ENCODE measurements at places on chromosomes 3 and 15. TPM values are rescaled to one million over a fixed set of nuclear protein-coding genes. Genes with fewer than 3 reads are reported as not detected.

DNA sequence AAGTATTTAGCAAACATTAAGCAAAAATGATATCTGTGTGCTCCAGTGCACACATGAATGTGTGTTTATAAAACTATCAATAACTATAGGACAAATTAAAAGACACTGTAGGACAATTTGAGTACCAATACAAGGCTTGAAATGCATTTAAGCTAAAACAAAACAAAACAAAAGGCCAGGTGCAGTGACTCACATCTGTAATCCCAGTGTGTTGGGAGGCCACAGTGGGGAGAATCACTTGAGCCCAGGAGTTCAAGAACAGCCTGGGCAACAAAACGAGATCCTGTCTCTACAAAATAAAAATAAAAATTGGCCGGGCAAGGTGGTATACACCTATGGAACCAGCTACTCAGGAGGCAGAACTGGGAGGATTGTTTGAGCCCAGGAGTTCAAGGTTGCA is 50.7 kb downstream of the CSNK1G1 start:
- peak; percentile 4 for DNase-seq

NIPA2 gene
- 58.5 TPM for total RNA-seq

DNA sequence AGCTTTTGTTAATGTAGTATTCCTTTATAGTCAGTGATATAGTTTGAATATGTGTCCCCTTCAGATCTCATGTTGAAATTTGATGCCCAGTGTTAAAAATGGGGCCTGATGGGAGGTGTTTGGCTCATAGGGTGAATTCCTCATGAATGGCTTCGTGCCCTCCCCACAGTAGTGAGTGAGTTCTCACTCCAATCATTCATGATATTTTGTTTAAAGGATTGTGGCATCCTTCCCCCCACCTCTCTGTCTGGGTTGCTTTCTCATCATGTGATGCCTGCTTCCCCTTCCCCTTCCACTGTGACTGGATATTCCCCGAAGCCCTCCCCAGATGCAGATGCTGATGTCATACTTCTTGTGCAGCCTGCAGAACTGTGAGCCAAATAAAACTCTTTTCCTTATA is 649.8 kb upstream of the NR2F2 start:
- DNase-seq, result no peak

DNA sequence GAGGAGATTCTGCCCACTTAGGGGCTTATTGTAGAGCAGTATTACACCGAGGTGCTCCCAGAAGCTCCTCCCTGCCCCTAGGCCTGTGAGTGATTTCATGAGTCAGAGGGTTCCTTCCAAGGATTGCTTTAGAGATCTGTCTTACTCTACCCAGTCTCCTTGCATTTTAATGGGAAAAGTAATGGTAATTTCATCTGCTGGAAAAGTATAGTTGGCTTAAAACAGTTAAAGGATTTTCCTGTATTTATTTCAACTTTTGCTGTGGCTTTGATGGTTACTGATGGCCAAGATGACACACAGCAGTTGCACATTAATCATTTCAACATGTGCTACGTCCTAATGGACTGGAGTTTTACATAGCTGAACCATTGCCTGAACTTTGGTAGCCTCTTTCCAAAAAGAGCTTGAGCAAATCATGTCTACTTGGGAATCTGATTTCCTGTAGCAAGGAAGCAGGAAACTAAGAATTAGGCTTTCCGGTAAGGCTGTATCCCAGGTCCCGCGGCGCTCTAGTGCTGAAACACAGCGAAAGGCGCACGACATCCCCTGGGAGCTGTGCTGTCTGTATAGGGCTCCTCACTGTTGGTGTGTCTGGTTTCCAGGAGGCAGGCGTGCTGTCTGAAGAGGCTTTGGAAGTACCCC is 9.2 kb upstream of the PGPEP1L start:
- peak; percentile 67 for DNase-seq

DNA sequence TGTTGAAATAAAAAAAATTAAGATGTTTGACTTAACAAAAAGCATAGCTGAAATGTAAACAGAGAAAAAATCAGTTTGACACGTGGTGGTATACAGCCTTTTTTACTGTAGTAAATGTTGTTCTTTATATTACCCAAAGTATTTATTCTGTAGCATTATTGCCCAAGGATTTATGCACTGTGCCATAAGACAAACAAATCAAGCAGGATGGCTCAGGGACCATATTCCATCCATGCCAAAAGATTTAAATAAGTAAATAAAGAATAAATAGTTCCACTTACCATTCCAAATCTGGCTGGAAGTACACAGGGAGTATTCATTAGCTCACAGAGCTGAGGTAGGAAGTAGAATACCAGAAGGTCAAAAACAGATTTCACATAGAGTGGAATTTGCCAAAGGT is 666.7 kb upstream of the CADM2 start:
- no peak for DNase-seq

DNA sequence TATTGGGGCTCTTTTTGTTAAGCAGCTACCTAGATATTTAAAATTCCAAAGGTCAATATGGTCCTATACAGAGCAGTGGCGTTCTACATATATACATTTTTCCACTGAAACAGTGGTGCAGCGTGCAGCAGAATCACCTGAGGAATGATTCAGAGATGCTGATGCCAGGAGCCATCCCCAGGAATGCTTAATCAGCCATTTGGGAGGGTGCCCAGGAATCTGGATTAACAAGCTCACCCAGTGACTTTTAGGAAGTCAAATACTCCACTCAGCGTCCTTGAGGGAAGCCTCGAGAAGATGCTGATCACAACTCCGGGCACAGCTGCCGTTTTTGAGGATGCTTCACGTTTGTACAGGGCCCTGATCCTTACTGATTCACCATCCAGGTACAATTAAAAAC is 82.6 kb upstream of the ARHGEF3 start:
- DNase-seq, result peak; percentile 84

DNA sequence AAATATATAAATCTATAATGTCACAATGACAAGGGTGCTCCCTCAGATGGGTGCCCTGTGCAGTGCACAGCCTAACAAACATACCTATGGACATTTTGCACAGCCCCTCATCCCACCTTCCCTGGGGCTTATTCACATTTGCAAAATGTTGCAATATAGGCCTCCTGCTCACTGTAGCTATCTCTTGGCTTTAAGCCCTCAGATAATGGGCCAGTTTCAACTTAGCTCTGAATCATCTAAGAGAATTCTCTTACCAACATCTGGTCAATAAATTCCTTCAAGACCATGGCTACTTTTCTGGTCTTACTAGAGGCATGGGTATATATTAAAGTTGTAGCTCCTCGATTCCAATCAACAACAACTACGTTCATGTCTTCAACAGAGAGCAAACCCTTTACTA is 17.9 kb downstream of the LIPH start:
- DNase-seq, result no peak

DNA sequence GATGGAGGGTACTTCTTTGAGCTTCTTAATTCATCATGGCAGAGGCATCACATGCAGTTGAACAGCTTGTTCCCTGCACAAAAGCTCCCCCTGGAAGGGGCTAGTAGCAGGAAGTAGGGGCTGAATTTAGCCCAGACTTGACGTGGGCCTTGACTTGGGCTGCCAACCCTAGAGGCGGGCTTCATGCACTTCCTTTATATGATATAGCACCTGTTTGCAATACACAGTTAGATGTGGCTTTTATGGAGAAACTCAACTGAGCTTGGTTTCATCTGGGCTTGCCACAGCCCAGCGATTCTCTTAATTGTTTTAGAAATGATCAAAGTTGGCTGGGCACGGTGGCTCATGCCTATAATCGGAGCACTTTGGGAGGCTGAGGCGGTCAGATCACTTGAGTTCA is 33.7 kb upstream of the ADGRG7 start:
- no peak for DNase-seq

IMPDH2 gene
- total RNA-seq, result 204 TPM

GOLGA6L7 gene
- not detected for total RNA-seq

DNA sequence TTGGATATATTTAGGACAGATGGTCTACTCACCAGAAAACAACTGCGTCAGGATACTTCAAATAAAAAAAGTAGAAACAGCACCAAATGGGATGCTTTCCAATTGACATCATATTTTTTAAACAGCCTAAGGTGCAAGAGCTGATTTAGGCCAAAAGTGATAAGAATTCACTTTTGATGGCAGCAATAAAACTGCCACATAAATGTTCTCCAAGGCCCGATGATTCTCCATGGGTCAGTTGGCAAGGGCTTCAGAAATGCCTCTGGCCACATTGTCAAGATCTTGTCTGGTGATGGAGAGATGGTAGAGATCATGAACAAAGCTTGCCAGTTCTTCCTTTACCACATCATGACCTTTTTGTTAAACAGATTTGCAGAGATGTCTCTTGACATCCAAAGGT is 38.9 kb downstream of the LDHAL6B start:
- no peak for DNase-seq

DNA sequence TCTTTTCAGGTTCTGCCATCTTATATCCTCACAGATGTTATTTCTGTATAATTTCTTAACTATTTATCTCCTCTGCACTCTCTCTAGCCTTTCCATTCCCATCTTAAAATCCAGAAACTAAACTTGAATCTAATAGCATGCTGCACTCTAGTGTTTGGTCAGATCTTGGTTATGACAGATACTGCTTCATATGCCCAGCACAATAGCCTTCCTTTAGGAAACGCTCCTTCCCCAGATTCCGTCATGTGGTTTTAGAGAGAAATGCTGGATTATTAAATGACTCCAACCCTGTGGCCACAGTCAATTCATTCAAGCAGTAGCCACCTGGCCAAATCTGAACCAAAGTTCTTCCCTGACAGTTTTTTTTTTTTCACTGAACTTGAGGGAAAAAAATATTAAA is 19.4 kb downstream of the RASGRP1 start:
- no peak for DNase-seq

All from mammary epithelial cell (primary cell).